Spinal cord (tissue), 10 donors: ENCODE measurements at places on chromosomes 1 and 21. TPM values are rescaled to one million over a fixed set of nuclear protein-coding genes. Genes with fewer than 3 reads are reported as not detected.

FDPS gene
- total RNA-seq = 144 TPM

TRNP1 gene
- 21.5 TPM for total RNA-seq

LRRC7 gene
- 75.0 TPM for total RNA-seq

S100A11 gene
- 153 TPM for total RNA-seq

SLC25A34 gene
- 3.1 TPM for total RNA-seq

MLLT11 gene
- 34.2 TPM for total RNA-seq

C1orf115 gene
- 10.1 TPM for total RNA-seq

JAM2 gene
- total RNA-seq = 77.4 TPM

GBP6 gene
- total RNA-seq = 0.50 TPM
